Cortex of kidney (tissue), 1 donor: ENCODE measurements at places on chromosomes 4 and X.

- no peak for DNase-seq
Observed at GRCh38 chrX:100363896-100364295, 46.2 kb downstream of the PCDH19 start.

DNA sequence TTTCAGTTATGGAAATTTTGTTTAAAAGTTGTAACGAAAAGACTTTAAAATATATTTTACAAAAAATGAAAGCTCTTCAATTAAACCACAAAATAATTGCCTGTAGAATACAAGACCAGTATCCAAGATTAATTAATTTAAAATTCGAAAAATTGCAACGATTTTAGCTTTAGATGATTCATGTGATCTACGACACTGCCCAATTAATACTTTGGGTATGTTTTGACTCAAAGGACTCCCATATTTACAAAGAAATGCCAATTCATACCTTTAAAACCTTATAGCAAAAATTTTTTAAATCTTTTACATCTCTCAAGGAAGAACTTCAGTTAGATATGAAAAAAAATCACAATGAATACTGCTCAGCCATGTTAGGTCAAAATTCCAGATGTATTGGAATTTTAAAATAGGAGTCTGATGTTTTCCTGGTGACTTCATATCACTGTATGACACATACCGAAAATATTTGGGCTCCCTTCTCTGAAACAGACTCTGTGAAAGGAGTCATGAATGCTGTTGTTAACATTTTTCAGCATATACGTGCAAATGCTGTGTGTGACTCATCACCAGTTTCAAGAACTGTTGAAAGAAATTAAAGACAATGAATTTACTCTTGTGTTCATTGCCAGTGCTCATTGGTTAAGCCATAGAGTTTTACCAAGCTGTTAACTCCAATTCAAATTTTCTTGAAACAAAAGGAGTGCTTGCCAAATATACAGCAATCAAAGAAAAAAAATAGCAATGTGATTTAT is 13.8 kb upstream of the SMS start:
- DNase-seq, result no peak

DNA sequence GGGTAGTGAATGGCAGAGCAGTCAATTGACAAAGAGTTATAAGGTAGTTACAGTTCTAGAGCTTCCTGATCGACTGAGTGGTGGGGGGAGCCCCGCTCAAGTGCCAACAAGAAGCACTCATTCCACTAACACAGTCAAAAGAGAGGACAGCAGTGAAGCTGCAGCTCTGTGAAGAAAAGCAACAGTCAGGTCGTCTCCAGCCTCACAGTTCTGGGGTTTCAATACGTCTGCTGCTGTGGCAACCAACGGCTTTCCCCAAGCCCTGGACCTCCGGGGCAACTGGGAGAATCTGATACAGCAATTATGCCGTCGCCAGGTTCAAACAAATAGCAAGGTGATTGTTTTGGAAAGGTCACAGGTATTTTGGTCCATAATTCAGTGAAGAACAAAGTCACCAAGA is 30.8 kb downstream of the GPM6B start:
- DNase-seq, result no peak

- DNase-seq, result no peak
Observed at GRCh38 chrX:70664726-70665125, 220.1 kb downstream of the DLG3 start.

- no peak for DNase-seq
Observed at GRCh38 chrX:14039344-14039743, 9.7 kb upstream of the GEMIN8 start.

GRCh38 chrX:74277320-74277719 is 26.7 kb upstream of the ZCCHC13 start:
- no peak for DNase-seq

GRCh38 chr4:42816189-42816879 is 76.2 kb upstream of the GRXCR1 start:
- no peak for DNase-seq

DNA sequence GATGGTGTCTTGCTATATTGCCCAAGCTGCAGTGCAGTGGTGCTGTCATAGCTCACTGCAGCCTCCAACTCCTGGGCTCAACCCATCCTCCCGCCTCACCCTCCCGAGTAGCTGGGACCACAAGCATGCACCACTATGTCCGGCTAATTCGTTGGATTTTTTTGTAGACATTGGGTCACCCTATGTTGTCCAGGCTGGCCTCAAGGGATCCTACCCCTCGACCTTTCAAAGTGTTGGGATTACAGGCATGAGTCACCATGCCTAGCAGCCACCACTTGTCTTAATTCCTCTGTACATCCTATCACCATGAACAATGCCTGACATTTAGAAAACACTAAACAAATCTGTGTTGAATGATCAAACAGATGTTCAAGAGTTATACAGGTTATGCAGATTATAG is 76.7 kb downstream of the NLGN4X start:
- DNase-seq, result no peak

DNA sequence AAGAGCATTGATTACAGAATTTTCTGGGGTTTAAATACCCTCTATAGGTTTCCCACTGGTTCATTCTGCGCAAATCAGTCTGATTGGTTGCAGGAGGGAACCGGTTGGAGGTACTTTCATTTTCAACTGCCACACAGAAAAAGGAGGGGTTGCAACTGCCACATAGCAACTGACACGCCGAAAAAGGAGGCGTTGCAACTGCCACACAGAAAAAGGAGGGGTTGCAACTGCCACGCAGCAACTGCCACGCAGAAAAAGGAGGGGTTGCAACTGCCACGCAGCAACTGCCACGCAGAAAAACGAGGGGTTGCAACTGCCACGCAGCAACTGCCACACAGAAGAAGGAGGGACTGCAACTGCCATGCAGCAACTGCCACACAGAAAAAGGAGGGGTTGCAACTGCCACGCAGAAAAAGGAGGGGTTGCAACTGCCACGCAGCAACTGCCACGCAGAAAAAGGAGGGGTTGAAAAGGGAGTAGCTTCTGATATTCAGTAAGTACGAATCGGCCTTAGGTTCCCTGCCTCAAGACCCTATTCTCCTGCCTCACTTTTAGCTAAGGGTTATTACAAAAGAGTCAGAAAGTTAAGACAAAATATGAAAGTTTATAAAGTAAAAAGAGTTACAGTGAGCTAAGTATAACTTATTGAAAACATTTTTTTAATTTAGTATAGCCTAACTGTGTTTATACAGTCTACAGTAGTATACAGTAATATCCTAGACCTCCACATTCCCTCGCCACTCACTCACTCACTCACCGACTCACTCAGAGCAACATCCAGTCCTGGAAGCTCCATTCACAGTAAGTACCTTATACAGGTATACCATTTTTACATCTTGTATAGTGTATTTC is 431.8 kb downstream of the KCTD8 start:
- no peak for DNase-seq

DNA sequence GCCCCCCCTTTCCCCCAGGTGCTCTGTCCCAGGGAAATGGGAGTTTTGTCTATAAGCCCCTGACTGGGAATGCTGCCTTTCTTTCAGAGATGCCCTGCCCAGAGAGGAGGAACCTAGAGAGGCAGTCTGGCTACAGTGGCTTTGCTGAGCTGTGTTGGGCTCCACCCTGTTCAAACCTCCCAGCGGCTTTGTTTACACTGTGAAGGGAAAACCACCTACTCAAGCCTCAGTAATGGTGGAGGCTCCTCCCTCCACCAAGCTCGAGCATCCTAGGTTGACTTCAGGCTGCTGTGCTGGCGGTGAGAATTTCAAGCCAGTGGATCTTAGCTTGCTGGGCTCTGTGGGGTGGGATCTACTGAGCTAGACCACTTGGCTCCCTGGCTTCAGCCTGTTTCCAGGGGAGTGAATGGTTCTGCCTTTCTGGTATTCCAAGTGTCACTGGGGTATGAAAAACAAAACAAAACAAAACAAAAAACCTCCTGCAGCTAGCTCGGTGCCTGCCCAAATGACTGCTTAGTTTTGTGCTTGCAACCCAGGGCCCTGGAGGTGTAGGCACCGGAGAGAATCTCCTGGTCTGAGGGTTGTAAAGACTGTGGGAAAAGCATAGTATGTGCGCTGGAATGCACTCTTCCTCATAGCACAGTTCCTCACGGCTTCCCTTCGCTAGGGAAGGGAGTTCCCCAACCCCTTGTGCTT is 41.7 kb downstream of the ITM2A start:
- no peak for DNase-seq

- DNase-seq, result no peak
Observed at GRCh38 chr4:26061248-26061986, 147.4 kb downstream of the SMIM20 start.

DNA sequence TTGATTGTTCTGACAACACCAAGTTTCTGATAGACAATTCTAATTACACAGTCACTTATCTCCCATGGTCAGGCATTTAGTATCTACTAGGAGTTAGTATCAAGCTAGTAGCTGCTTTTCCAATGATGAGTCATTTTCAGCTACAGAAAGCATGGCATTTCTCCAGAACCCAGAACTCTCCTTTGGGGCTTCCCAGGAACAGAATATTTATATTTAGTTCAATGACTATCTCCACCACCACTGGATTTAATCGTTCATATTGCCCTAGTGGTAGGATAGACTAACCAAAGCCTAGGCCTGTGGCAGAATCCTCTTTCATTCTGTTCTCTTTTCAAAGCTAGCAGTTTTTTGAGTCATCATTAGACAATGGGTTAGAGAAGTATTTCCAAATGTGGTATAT is 569.4 kb downstream of the GABRG1 start:
- no peak for DNase-seq

DNA sequence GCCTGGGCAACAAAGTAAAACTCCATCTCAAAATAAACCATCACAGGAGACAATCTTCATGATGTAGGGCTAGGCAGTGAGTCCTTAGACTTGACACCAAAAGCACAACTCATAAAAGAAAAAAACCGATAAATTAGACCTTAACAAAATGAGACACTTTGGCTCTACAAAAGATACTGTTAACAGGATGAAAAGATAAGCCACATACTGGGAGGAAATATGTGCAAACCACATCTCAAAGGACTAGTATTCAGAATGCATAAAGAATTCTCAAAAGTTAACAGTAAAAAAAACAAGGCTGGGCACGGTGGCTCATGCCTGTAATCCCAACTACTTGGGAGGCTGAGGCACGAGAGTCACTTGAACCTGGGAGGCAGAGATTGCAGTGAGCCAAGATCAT is 13.2 kb downstream of the EFHC2 start:
- DNase-seq, result no peak

- DNase-seq, result no peak
Observed at GRCh38 chr4:37737466-37737865, 51.3 kb upstream of the RELL1 start.

- no peak for DNase-seq
Observed at GRCh38 chr4:5757536-5757935, 46.5 kb downstream of the EVC start.

DNA sequence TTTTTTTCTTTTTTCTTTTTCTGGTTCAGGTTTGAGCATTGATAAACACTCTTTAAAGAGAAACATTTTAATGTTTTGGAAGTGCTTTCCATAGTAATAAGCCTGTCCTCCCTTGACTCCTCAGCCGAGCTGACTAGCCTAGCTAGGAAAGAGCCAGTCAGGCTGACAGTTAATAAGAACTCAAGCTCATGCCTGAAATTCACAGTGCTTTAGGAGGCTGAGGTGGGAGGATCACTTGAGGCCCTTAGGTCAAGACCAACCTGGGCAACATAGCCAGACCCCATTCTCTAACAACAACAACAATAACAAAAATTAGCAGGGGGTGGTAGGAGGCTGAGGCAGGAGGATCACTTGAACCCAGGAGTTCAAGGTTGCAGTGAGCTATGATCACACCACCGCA is 53.4 kb upstream of the ZCCHC13 start:
- no peak for DNase-seq

DNA sequence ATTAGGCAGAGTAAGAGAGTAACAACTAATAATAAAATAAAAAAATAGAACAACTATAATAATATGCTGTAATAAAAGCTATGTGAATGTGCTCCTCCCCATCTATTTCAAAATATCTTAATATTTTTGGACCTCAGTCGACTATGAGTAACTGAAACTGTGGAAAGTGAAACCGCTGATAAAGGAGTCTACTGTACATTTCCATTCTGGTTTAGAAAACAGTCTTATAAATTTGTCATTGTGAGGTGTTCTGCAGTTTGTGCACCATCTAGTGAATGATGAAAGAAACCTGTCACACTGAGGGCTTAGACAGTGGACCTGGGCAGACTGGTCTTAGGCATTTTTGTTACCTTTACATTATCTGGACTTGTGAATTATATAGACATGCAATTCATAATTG is 42.0 kb downstream of the TMEM150C start:
- no peak for DNase-seq

GRCh38 chrX:13373431-13374187 is 53.8 kb upstream of the ATXN3L start:
- DNase-seq, result no peak

DNA sequence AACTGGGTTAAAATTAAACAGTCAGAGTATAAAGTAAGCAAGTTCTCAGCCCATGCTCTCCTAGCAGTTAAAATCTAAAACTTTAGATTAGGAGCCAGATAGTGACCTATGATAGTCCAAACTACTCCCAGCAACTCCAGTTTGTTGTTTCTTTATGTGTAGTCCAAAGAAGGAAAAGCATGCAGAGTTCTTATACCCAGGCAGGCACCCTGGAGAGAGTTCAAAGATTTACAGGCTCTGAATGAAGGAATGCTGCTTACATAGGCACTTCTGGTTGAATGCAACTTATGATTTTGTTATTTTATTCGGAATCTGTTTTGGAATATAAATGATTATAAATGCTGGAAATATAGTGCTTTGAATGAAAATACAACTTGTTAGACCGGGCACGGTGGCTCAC is 67.2 kb downstream of the GPAT3 start:
- DNase-seq, result no peak

- DNase-seq, result no peak
Observed at GRCh38 chrX:1084689-1085088, 127.8 kb downstream of the CRLF2 start.
